ENCODE measurements at places on chromosomes 13 and 19.

GRCh38 chr13:114044486-114044885, 70.6 kb upstream of the C13orf46 start:
- DNase-seq, result no peak

- DNase-seq, result no peak
Observed at GRCh38 chr13:48551329-48551728, 18.4 kb upstream of the RCBTB2 start.

- no peak for DNase-seq
Observed at GRCh38 chr19:52296400-52296772, 583 bp upstream of the ZNF480 start.

DNA sequence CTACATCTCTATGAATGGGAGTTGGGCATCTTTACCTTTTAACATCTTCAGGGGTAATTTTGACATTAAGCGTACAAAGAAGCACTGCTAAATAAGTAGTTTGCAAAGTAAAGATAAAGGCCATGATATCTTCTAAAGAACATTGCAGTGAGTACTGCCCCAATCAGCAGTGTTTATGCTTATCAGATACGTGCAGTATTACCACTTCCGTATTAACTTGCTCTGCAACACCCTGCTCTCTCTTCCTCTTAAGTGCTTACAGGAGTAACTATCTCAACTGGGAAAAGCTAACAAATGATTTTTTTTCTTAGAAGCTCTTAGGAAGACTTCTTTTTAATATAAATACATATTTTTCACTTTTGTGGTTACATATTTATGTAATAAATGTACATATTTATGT, 793.7 kb upstream of the SLC10A2 start:
- peak; percentile 70 for DNase-seq

DNA sequence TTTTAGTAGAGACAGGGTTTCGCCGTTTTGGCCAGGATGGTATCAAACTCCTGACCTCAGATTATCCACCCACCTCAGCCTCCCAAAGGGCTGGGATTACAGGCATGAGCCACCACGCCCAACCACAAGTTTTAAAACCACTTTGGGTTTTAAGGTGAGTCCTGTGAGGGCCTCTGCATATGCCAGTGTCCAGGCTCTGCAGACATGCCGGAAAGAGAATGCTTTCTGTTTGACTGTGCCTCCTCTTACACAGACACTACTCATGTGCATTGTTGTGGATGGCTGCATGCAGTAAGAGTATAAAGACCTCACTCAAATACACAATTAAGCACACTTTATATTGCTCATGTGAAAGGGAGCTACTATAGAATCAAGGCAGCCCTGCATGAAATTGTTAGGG, 20.8 kb upstream of the SLC25A30 start:
- no peak for DNase-seq

- no peak for DNase-seq
Observed at GRCh38 chr13:27853335-27853734, 61.1 kb downstream of the GSX1 start.

All from CMK (cell line).